ENCODE measurements at places on chromosomes 13 and 19. TPM values are rescaled to one million over a fixed set of nuclear protein-coding genes. Genes with fewer than 3 reads are reported as not detected.

- ATAC-seq, result no peak
Measured at GRCh38 chr13:29281932-29282495, 313.5 kb downstream of the SLC7A1 start.

DNA sequence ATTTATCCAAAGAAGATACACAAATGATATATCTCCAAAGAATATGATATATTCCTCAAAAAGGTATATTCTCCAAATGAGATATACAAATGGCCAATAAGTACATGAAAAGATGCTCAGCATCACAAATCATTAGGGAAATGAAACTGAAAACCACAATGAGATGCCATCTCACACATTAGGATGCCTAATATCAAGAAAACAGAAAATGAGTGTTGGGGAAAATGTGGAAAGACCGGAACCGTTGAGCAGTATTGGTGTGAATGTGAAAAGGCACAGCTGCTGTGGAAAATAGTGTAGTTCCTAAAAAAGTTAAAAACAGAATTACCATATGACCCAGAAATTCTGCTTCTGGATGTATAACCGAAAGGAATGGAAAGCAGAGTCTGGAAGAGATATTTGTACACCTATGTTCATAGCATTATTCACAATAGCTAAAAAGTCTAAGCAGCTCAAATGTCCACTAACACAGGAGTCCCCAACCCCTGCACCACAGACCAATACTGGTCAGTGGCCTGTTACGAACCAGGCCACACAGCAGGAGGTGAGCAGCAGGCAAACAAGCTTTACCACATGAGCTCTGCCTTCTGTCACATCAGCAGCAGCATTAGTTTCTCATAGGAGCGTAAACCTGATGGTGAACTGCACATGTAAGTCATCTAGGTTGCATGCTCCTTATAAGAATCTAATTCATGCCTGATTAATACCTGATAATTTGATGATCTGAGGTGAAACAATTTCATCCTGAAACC lies 291.9 kb downstream of the PCDH20 start:
- ATAC-seq, result no peak

DNA sequence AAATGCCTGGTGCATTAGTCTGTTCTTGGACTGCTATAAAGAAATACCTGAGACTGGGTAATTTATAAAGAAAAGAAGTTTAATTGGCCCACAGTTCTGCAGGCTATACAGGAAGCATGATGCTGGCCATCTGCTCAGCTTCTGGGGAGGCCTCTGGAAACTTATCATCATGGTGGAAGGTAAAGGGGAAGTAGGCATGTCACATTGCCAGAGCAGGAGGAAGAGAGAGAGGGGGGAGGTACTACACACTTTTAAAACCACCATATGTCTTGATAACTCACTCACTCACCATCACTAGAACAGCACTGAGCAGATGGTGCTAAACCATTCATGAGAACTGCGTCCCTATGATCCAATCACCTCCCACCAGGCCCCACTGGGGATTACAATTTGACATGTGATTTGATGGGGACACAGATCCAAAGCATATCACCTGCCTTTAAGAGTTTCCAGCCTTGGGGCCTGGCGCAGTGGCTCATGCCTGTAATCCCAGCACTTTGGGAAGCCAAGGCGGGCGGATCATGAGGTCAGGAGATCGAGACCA lies 219.0 kb downstream of the KATNAL1 start:
- ATAC-seq, result no peak

GRCh38 chr13:79281339-79281747 lies 124.7 kb downstream of the RBM26 start:
- no peak for ATAC-seq

GRCh38 chr13:30738526-30739236 lies 3.3 kb downstream of the ALOX5AP start:
- no peak for ATAC-seq

GRCh38 chr19:6530386-6531162 lies at the start of gene TNFSF9:
Gene TNFSF9 (plus strand): TSS chr19:6531026. CDS start chr19:6531037, 11 bp downstream.
- ATAC-seq, result peak; percentile 89

DNA sequence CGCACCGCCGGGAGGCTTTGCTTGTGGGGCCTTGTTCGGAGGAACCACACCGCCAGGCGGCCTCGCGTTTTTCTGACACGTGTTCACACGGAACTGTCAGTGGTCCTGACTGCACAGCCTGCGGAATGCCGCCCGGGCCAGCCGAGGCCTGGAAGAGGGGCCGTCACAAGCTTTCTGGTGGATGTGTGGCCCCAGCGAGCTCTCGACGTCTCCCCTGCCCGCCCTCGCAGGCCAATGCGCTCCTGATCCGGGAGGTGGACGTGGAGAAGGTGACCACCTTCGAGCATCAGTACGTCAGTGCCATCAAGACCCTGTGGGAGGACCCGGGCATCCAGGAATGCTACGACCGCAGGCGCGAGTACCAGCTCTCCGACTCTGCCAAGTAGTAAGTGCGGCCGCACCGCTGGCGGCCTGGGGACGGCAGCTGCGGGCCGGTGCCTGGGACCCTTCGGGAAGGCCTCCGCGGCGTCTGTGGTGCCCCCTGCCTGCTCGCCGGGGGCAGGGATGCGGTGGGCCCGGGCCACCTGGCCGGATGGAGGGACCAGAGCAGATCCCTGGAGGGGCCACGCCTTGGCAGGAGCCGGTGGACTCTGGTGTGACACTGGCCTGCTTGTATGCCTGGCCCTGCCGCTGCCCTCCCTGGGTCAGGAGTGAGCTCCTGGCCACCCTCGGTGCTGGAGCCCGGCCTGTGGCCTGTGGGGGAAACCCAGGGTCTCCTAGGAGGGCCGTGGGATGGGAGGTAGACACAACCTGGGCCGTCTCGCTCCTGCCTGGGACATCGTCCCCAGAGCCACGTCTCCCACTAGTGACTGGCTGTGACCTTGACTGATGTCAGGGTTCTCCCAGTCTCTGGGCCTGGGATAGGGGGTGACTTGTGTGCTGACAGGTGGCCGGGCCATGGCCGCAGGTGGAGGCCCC lies 19.2 kb downstream of the GNA11 start:
- ATAC-seq, result no peak

- ATAC-seq, result peak; percentile 74
Measured at GRCh38 chr13:30421093-30422053, 920 bp upstream of the UBE2L5 start.

- ATAC-seq, result no peak
Measured at GRCh38 chr19:12703046-12703445, 6.6 kb upstream of the FBXW9 start.

DNA sequence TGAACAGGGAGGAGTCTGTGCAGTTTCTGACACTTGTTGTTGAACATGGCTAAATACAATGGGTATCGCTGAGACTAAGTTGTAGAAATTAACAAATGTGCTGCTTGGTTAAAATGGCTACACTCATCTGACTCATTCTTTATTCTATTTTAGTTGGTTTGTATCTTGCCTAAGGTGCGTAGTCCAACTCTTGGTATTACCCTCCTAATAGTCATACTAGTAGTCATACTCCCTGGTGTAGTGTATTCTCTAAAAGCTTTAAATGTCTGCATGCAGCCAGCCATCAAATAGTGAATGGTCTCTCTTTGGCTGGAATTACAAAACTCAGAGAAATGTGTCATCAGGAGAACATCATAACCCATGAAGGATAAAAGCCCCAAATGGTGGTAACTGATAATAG lies 16.1 kb downstream of the CEACAM6 start:
- ATAC-seq, result peak; percentile 24

DNA sequence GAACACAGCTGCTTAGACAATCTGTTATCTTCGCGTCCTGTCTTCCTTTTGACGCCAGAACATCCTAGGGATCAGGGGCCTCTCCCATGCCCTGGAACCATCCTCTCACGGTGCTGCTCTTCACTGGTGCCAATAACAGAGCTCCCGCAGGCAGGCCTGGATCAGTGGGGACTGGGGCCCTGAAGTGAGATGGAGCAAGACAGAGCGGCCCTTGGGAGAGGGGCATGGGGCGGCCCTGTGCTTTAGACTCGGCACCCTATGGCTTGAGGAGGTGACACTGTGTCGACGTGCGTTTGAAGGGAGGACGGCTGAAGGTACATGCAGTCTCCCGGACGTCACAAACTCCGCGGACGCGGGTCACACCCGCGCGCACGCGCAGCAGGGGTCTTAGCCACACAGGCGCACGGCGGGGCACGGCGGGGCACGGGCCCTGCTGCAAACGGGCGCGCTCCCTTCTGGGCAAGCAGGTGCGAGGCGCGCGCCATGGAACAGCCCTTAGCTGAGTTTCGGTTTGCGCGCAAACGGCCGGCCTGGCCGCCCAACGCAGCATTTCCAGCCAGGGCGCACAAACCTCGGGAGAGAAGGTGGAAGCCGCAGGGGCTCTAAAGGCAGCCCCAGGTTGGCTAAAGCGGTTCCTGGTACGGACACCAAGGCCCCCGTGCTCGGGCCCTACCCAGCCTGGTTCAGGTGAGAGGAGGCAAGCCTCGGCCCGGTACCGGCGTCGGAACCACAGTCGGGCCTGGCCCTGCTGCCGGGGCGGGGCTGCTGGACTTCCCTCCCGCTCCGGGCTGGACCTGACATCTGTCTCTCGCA lies 16.5 kb upstream of the RNF17 start:
- ATAC-seq, result peak; percentile 38

DNA sequence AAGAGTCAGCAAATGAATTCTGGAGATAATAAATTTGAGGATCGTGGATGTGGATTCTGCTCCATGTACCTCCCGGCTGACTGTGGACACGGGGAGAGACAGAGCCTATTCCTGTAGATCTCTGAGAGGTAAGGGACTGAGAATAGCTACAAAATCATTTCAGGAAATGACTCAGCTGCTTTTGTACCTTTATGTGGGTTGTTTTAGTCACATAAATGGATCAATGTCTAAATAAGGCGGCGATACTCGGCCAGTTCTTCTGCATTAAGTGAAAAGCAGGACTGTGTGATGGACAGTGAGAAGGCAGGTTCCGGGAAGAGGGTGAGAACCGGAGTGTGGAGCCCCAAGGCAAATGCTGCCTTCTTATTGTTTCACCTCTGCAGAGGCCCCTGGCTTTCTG lies 128.1 kb downstream of the EFNB2 start:
- ATAC-seq, result no peak

GRCh38 chr19:46040952-46041500 lies at the start of gene IGFL4:
Gene IGFL4 (minus strand): TSS chr19:46041002. CDS start chr19:46040962, 40 bp downstream.
- peak; percentile 46 for ATAC-seq

- no peak for ATAC-seq
Measured at GRCh38 chr13:42981317-42981716, 10.7 kb downstream of the EPSTI1 start.

- ATAC-seq, result no peak
Measured at GRCh38 chr13:103022336-103022735, 43.9 kb downstream of the SLC10A2 start.

DNA sequence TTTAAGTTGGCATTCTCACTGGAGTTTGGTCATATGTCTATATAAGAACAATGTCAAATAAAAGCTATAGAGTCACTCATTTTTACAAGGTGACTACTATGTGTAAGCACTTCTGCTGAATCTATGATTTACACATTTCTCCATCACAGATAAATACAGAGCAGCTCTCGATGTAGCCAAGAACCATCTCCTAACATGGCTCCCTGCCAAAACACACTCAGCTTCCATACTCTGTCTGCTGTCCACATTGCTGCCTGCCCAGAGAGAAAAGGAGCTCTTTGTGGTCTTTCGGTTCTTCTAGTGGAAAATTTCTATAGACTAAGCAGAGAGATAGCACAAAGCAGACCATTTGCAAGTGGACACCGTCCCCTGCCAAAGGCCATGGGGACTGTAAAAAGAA lies 190.9 kb upstream of the KLF12 start:
- ATAC-seq, result no peak

DNA sequence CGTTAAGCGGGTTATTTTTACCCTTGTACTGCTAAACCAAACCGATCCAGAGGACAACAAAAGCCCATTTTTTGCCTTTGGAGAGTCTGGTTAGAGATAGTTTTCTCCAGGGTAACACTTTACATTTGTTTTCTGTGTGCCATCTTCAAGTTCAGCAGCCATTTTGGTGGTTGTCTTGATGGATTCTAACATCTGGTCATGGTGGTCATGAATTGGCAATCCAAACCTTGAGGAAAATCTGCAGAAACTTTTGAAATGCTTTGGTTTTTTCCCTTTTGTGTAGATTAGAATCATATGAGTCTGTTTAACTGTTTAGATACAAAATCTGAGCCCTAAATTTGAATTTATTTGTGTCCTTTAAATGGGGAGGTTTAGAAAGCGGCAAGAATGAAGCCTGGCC lies 16.6 kb downstream of the HNRNPM start:
- no peak for ATAC-seq

GRCh38 chr19:57872450-57872849 lies 16.4 kb downstream of the ZNF814 start:
- ATAC-seq, result no peak

GRCh38 chr13:55788548-55788947 lies 1352.2 kb upstream of the PRR20A start:
- no peak for ATAC-seq

- ATAC-seq, result no peak
Measured at GRCh38 chr19:38386300-38386970, 1.4 kb downstream of the GGN start.

GRCh38 chr19:1324806-1325567 lies 39.3 kb downstream of the EFNA2 start:
- peak; percentile 75 for ATAC-seq

- ATAC-seq, result no peak
Measured at GRCh38 chr13:51067706-51068105, 43.4 kb downstream of the C13orf42 start.

DNA sequence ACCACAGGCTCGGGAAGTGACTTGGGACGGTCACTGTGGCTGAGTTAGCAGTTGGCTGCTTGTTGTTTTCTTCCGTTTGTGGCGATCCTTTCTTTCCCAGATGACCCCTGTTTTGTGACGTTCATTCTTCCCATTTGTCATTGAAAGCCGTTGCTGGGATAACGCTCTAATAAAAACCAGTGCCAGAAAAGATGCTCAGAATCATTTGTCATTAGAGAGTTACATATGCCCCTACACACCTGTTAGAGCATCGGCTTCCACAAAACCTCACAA lies 39.3 kb upstream of the MCF2L start:
- ATAC-seq, result no peak

GRCh38 chr13:80716610-80717081 lies 375.7 kb upstream of the SPRY2 start:
- ATAC-seq, result no peak

GRCh38 chr13:36414461-36414860 lies 17.8 kb upstream of the CCNA1 start:
- no peak for ATAC-seq

- ATAC-seq, result no peak
Measured at GRCh38 chr13:113393226-113393562, 29.3 kb upstream of the GRTP1 start.

Gene KLK2
- not detected for total RNA-seq

Gene LILRA1
- 0.16 TPM for total RNA-seq

Gene C19orf18
- total RNA-seq, result 0.48 TPM

Gene FCHO1
- 0.76 TPM for total RNA-seq

Gene POSTN
- total RNA-seq, result 17.0 TPM

Gene CCDC8
- 0.80 TPM for total RNA-seq

Gene WDR62
- total RNA-seq, result 2.4 TPM

Gene TUBB4A
- 0.12 TPM for total RNA-seq

Gene USHBP1
- 0.64 TPM for total RNA-seq

Gene TEX30
- 7.9 TPM for total RNA-seq

Gene FAM216B
- total RNA-seq, result not detected
